ENCODE measurements at places on chromosomes 6 and 20.
A peak's percentile ranks its signal among the peaks of the same experiment; 100 is the strongest.

DNA sequence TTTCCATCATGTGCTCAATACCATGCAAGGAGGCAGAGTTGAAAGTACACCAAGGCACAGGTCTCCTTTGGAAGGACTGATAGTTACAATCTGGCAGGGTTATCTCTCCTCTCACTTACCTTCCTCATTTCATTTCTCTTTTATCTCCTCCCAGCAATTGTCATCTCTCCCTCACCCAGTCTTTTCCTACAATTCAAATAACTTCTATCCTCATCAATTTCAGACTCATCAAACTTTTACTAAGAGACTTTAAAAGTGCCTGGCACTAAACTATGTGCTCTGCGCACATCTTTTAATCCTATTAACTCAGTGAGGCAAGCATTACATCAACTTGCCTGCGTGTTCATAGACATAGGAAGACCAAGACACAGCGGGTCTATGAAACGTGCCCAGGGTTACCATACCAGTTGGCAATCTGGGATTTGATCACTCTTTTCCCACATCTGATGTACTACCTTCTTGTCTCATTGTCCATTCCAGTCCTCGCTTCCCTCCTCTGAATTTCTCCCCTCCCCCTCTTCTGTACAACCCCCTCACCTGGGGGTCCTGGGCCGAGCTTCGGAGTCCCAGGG, 1.2 kb downstream of the VARS1 start:
- DNase-seq, result no peak
- peaks cover 8% of the 10 kb centered on the region for H3K27me3 ChIP-seq
- H3K4me1 ChIP-seq, result peaks cover 19% of the 10 kb centered on the region
- H3K4me3 ChIP-seq, result peak overlapping the region; percentile 83
- H3K27ac ChIP-seq, result peak overlapping the region; percentile 20

- H3K4me3 ChIP-seq, result no peak overlapping the region
- no peak overlapping the region for H3K27ac ChIP-seq
- H3K27me3 ChIP-seq, result peaks cover 7% of the 10 kb centered on the region
- no peaks in the 10 kb centered on the region for H3K36me3 ChIP-seq
Measured at GRCh38 chr20:10221021-10221420, 2.4 kb downstream of the SNAP25 start.

- H3K4me1 ChIP-seq, result no peaks in the 10 kb centered on the region
- no peak overlapping the region for H3K27ac ChIP-seq
- H3K4me3 ChIP-seq, result no peak overlapping the region
Measured at GRCh38 chr20:62243906-62244515, 5.7 kb downstream of the OSBPL2 start.

GRCh38 chr6:129153257-129153656, 270.3 kb downstream of the LAMA2 start:
- no peaks in the 10 kb centered on the region for H3K27me3 ChIP-seq
- no peak for DNase-seq
- no peaks in the 10 kb centered on the region for H3K4me1 ChIP-seq
- no peak overlapping the region for H3K27ac ChIP-seq

DNA sequence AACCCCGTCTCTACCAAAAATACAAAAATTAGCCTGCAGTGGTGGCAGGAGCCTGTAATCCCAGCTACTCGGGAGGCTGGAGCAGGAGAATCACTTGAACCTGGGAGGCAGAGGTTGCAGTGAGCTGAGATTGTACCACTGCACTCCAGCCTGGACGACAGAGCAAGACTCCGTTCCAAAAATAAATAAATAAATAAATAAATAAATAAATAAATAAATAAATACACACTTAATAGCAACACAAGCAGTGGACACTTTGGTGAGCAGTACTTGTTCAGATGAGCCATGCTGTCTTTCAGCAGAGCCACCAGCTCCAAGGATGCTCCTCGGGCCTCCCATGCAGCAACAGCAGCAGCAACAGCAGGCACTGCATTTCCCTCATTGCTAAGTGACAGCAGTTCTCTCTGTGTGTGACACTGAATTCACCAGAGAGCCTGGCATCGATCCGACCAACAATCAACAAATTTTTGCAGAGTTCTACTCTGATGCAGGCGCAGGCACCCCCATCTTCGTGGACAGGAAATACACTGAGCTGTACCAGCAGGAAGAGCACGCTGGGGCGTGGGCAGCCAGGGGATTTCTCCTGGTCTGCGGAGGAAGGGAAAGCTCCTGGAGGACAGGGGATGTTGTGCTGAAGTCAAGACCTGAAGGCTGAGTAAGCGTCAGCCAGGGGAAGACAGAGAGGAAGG, 54.0 kb upstream of the SNX9 start:
- no peak overlapping the region for H3K27ac ChIP-seq
- DNase-seq, result no peak
- peaks cover 27% of the 10 kb centered on the region for H3K4me1 ChIP-seq
- H3K27me3 ChIP-seq, result peaks cover 13% of the 10 kb centered on the region

- no peak overlapping the region for H3K4me3 ChIP-seq
- H3K36me3 ChIP-seq, result peaks cover 60% of the 10 kb centered on the region
- peak overlapping the region; percentile 53 for H3K27ac ChIP-seq
Measured at GRCh38 chr20:48635791-48636267, 192.0 kb downstream of the PREX1 start.

- H3K27ac ChIP-seq, result no peak overlapping the region
- no peaks in the 10 kb centered on the region for H3K36me3 ChIP-seq
- H3K4me3 ChIP-seq, result no peak overlapping the region
- H3K27me3 ChIP-seq, result no peaks in the 10 kb centered on the region
- no peak for DNase-seq
Measured at GRCh38 chr20:4445784-4446183, 275.9 kb upstream of the PRND start.

GRCh38 chr20:54651252-54651651, 175.9 kb downstream of the DOK5 start:
- no peak overlapping the region for H3K27ac ChIP-seq
- peaks cover 8% of the 10 kb centered on the region for H3K4me1 ChIP-seq
- no peak overlapping the region for H3K4me3 ChIP-seq

- H3K27me3 ChIP-seq, result peaks cover 5% of the 10 kb centered on the region
- no peaks in the 10 kb centered on the region for H3K36me3 ChIP-seq
- H3K27ac ChIP-seq, result no peak overlapping the region
Measured at GRCh38 chr20:46774236-46774635, 64.8 kb downstream of the SLC2A10 start.

GRCh38 chr6:6920987-6921313, 186.8 kb upstream of the RREB1 start:
- no peaks in the 10 kb centered on the region for H3K4me1 ChIP-seq
- H3K27ac ChIP-seq, result no peak overlapping the region
- no peak overlapping the region for H3K4me3 ChIP-seq
- no peak for DNase-seq
- peaks cover 3% of the 10 kb centered on the region for H3K27me3 ChIP-seq

DNA sequence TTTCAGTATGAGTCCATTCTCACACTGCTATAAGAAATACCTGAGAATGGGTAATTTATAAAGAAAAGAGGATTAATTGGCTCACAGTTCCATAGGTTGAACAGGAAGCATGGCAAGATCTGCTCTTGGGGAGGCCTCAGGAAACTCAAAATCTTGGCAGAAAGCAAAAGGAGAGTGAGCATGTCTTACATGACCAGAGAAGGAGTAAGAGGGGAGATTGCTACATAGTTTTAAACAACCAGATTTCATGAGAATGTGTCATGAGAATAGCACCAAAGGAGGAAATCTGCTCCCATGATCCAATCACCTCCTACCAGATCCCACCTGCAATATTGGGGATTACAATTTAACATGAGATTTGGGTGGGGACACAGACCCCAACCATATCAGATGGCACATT, 672.4 kb downstream of the HTR1B start:
- no peak overlapping the region for H3K4me3 ChIP-seq
- H3K27me3 ChIP-seq, result peaks cover 2% of the 10 kb centered on the region
- H3K36me3 ChIP-seq, result no peaks in the 10 kb centered on the region
- H3K4me1 ChIP-seq, result no peaks in the 10 kb centered on the region
- no peak overlapping the region for H3K27ac ChIP-seq

- H3K4me1 ChIP-seq, result peaks cover 9% of the 10 kb centered on the region
- H3K36me3 ChIP-seq, result peaks cover 20% of the 10 kb centered on the region
- H3K27ac ChIP-seq, result no peak overlapping the region
Measured at GRCh38 chr20:63772781-63773518, 33.4 kb downstream of the SLC2A4RG start.

GRCh38 chr6:21891080-21891479, 297.5 kb downstream of the SOX4 start:
- no peak overlapping the region for H3K27ac ChIP-seq
- H3K27me3 ChIP-seq, result peaks cover 6% of the 10 kb centered on the region
- H3K36me3 ChIP-seq, result peaks cover 13% of the 10 kb centered on the region
- H3K4me1 ChIP-seq, result peaks cover 16% of the 10 kb centered on the region
- H3K4me3 ChIP-seq, result no peak overlapping the region
- no peak for DNase-seq

GRCh38 chr6:165845493-165845892, 182.5 kb upstream of the PDE10A start:
- no peak overlapping the region for H3K27ac ChIP-seq
- no peaks in the 10 kb centered on the region for H3K36me3 ChIP-seq

DNA sequence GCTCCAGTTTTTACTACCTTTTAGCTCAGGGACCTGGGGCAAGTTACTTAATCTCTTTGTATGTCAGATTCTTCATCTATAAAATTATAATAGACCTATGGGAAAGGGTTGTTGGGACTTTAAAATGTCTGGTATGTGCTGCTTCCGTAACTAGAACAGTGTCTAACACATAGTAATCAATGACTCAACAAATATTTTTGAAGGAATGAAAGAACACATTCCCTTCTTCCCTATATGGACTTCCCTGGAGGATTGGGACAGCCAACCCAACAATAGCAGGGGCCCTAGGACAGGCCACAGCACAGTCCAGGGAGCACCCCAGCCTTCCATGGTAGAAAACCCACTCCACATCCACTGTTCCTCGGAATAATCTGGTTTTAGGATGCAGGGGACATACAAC, 50.7 kb upstream of the TPD52L1 start:
- no peak overlapping the region for H3K4me3 ChIP-seq
- no peak for DNase-seq
- peak overlapping the region; percentile 84 for H3K27ac ChIP-seq
- H3K4me1 ChIP-seq, result peaks cover 39% of the 10 kb centered on the region
- no peaks in the 10 kb centered on the region for H3K36me3 ChIP-seq
- H3K27me3 ChIP-seq, result no peaks in the 10 kb centered on the region

GRCh38 chr6:51618563-51618962, 468.9 kb downstream of the PKHD1 start:
- no peak overlapping the region for H3K4me3 ChIP-seq
- H3K36me3 ChIP-seq, result no peaks in the 10 kb centered on the region
- H3K27ac ChIP-seq, result no peak overlapping the region
- peaks cover 1% of the 10 kb centered on the region for H3K27me3 ChIP-seq

- no peak overlapping the region for H3K4me3 ChIP-seq
- H3K4me1 ChIP-seq, result peaks cover 55% of the 10 kb centered on the region
- DNase-seq, result peak; percentile 33
- no peak overlapping the region for H3K27ac ChIP-seq
Measured at GRCh38 chr20:45341939-45342854, 6.0 kb downstream of the SDC4 start.

- H3K36me3 ChIP-seq, result peaks cover 19% of the 10 kb centered on the region
- H3K4me3 ChIP-seq, result no peak overlapping the region
- H3K27ac ChIP-seq, result no peak overlapping the region
- peaks cover 9% of the 10 kb centered on the region for H3K27me3 ChIP-seq
- peaks cover 14% of the 10 kb centered on the region for H3K4me1 ChIP-seq
Measured at GRCh38 chr20:1940581-1940980, 45.4 kb downstream of the SIRPA start.

- no peaks in the 10 kb centered on the region for H3K4me1 ChIP-seq
- H3K27me3 ChIP-seq, result no peaks in the 10 kb centered on the region
- H3K36me3 ChIP-seq, result no peaks in the 10 kb centered on the region
- H3K27ac ChIP-seq, result no peak overlapping the region
Measured at GRCh38 chr6:123276546-123276980, 280.5 kb downstream of the CLVS2 start.

DNA sequence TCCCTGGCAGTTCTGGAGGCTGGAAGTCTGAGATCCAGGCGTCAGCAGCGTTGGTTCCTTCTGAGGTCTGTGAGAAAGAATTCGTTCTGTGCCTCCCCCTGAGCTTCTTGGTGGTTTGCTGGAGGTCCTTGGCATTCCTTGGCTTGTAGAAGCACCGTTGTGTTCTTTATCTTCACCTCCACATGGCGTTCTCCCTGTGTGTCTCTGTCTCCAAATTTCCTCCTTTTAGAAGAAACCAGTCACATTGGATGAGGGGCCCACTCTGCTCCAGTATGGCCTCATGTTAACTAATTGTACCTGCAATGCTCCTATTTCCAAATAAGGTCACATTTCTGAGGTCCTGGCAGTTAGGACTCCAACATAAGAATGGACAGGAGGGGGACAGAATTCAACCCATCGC, 73.0 kb upstream of the BACH2 start:
- no peak for DNase-seq
- H3K36me3 ChIP-seq, result no peaks in the 10 kb centered on the region
- no peaks in the 10 kb centered on the region for H3K27me3 ChIP-seq
- H3K4me1 ChIP-seq, result peaks cover 3% of the 10 kb centered on the region

GRCh38 chr6:43623880-43624785, 4.9 kb downstream of the GTPBP2 start:
- peaks cover 7% of the 10 kb centered on the region for H3K27me3 ChIP-seq
- H3K4me3 ChIP-seq, result peak overlapping the region; percentile 73
- DNase-seq, result no peak
- peak overlapping the region; percentile 42 for H3K27ac ChIP-seq
- peaks cover 50% of the 10 kb centered on the region for H3K36me3 ChIP-seq

DNA sequence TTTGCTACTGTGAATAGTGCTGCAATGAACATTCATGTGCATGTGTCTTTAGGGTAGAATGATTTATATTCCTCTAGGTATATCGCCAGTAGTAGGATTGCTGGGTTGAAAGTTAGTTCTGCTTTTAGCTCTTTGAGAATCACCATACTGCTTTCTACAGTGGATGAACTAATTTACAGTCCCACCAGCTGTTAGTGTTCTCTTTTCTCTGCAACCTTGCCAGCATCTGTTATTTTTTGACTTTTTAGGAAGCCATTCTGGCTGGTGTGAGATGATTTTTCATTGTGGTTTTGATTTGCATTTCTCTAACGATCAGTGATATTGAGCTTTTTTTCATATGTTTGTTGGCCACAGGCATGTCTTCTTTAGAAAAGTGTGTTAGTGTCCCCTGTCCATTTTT, 40.0 kb downstream of the PLG start:
- H3K4me1 ChIP-seq, result no peaks in the 10 kb centered on the region
- DNase-seq, result no peak
- no peaks in the 10 kb centered on the region for H3K36me3 ChIP-seq

GRCh38 chr6:41732591-41733359, 2.6 kb downstream of the TFEB start:
- no peak overlapping the region for H3K27ac ChIP-seq
- peaks cover 4% of the 10 kb centered on the region for H3K27me3 ChIP-seq
- H3K4me1 ChIP-seq, result peaks cover 13% of the 10 kb centered on the region
- no peak for DNase-seq

GRCh38 chr6:98880486-98880885, 46.1 kb downstream of the POU3F2 start:
- no peaks in the 10 kb centered on the region for H3K4me1 ChIP-seq
- no peak overlapping the region for H3K4me3 ChIP-seq
- H3K36me3 ChIP-seq, result no peaks in the 10 kb centered on the region
- peaks cover 2% of the 10 kb centered on the region for H3K27me3 ChIP-seq
- DNase-seq, result no peak

- H3K4me1 ChIP-seq, result peaks cover 8% of the 10 kb centered on the region
- peaks cover 4% of the 10 kb centered on the region for H3K36me3 ChIP-seq
- DNase-seq, result no peak
- peaks cover 15% of the 10 kb centered on the region for H3K27me3 ChIP-seq
- H3K4me3 ChIP-seq, result no peak overlapping the region
Measured at GRCh38 chr6:169918239-169918953, 167.0 kb downstream of the ERMARD start.
